Stimulated activated CD4-positive, alpha-beta T cell treated with anti-CD3 and anti-CD28 coated beads, Interleukin-1b, Interleukin-23, amount 100 ng/mL, for 1 hour (primary cell): ENCODE measurements at places on chromosomes 3 and 15.

- DNase-seq = no peak
These were observed 7.2 kb downstream of the KLHL6 start for GRCh38 chr3:183548262-183548769.

- no peak for DNase-seq
These were observed 155.4 kb downstream of the PPM1L start for GRCh38 chr3:160911411-160911810.

DNA sequence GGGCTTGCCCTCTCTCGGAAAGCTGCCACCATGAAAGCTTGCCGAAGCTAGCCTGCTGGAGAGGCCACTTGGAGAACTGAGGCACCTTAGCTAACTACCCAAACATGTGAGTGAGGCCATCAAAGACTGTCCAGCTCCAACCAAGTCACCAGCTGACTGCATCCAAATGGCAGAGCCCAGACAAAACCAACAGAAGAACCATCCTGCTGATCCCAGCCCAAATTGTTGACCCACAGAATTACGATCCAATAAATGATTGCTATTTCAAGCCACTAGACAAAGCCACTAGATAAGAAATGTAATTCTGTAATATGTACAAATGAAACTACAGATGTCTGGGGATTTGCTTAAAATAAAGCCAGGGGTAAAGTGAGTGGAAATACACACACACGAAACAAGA lies 109.8 kb upstream of the TRPM1 start:
- DNase-seq = no peak

DNA sequence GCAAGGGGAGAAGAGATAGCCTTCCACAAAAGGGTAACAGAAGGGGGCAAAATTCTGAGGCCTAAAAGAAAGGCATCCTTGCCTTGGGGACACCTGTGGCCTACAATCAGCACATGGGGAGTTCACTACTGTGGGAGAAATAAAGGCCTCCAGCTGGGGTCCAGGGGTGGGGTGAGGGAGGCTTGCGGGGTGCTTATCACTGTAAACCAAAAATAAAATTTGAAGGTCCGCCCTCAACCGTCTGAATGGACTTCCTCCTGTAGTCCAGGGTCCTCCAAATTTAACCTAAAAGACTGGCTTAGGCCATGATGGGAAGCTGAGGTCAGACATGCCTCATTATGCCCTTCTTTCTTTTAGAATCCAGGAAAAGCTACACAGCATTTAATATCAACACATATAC lies 2.1 kb upstream of the POLR2M start:
- DNase-seq = no peak

GRCh38 chr15:52005748-52006701 lies 13.0 kb upstream of the MAPK6 start:
- no peak for DNase-seq

DNA sequence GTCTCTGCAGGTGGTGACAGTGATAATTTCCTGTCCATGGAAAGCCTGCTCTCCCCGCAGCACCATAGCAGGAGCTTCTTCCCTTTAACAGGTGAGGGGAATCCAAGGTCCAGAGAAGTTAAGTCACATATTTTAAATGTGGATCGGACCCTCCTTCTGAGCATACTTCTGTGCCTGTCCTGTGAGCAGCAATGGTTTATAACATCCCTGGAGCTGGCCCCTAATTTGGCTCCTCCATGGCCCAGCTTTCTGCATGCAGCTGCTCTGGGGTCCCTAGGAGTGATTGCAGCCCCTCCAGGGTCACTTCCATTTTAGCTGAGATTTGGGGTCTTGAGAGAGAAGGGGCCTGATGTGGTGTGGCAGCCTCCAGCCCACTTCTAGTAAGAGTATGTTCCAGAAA lies 127.8 kb downstream of the EEFSEC start:
- no peak for DNase-seq

- DNase-seq = no peak
These were observed at the start of gene ZBTB20 for GRCh38 chr3:115146418-115147328. TSS of gene ZBTB20 (minus strand) at chr3:115147288.

DNA sequence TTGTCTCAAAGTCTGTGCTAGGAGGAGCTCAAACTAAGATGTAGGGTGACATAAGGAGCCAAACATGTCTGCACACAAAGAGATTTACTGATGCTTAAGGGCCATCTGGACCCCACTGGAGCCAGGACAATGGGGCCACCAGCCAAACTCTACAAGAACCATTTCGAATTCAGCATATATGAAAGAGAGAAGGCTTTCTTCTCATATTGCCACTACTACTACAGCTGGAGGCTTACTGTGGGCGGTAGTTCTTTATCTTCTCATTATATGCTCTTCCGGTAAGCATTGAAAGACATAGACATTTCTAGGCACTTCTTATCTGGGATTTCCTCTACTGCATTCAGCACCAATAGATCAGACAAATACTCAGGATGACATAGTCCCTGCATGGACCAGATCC lies 404.4 kb upstream of the PROK2 start:
- DNase-seq = no peak

DNA sequence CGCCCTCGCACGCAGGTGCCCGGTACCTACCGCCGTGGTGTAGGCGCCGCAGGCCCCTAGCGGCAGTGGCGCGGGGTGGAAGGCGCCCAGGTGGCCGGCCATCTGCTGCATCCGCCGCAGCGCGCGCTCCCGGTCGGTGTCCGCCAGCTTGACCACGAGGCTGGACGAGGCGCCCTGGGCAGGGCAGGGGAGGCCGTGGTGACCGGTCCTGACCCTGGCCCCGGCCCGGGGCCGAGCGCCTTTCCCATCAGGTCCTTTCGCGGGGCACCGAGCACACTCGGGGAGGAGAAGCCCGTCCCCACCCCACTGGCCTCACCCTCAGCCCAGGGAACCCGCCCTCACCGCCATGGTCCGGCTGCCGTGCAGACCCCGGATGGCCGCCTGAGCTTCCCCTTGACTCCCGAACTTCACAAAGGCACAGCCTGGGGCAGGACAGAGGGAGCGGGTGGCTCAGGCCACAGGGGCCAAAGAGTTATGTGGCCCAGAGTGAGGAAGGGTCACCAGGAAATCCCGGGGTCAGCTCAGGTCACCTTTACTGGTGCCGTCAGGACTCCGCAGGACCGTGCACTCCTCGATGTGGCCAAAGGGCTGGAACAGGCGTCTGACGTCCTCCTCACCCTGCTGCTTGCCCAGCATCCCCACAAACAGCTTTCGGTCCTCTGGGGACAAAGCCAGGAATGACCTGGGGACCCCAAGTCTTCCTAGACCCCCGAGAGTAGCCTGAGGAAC lies 17.4 kb upstream of the PARP6 start:
- no peak for DNase-seq

GRCh38 chr3:55675478-55675877 lies 188.4 kb upstream of the WNT5A start:
- no peak for DNase-seq

- DNase-seq = no peak
These were observed 127.0 kb upstream of the ICE2 start for GRCh38 chr15:60605879-60606307.

- DNase-seq = no peak
These were observed 27.7 kb downstream of the SCG3 start for GRCh38 chr15:51709031-51709430.

DNA sequence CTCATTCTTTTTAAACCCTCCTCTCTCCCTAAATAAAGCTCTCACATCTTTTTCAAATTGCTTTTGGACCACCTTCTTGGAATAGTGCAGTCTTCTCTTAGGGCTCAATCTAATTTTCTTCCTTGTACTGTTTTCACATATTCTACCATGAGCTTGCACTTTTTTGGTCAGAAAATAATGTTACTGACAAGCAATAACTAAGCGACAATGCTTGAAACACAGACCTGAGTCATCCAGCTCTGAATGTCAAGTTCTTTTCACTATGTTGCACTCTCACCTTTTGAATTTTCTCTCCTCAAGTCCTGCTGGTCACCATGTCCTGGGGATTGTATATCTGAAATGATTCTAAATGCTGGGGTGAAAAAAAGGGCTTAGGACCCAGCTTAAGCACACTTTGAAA lies 8.9 kb downstream of the TNFAIP8L3 start:
- no peak for DNase-seq

- DNase-seq = no peak
These were observed 33.9 kb downstream of the OXNAD1 start for GRCh38 chr3:16298891-16299290.

- no peak for DNase-seq
These were observed 53.9 kb upstream of the RYR3 start for GRCh38 chr15:33256874-33257273.

GRCh38 chr3:86658876-86659275 lies 332.1 kb downstream of the VGLL3 start:
- no peak for DNase-seq

- DNase-seq = no peak
These were observed 27.2 kb downstream of the AQR start for GRCh38 chr15:34942363-34942762.

- no peak for DNase-seq
These were observed 177.1 kb downstream of the RPLP1 start for GRCh38 chr15:69629631-69630161.

DNA sequence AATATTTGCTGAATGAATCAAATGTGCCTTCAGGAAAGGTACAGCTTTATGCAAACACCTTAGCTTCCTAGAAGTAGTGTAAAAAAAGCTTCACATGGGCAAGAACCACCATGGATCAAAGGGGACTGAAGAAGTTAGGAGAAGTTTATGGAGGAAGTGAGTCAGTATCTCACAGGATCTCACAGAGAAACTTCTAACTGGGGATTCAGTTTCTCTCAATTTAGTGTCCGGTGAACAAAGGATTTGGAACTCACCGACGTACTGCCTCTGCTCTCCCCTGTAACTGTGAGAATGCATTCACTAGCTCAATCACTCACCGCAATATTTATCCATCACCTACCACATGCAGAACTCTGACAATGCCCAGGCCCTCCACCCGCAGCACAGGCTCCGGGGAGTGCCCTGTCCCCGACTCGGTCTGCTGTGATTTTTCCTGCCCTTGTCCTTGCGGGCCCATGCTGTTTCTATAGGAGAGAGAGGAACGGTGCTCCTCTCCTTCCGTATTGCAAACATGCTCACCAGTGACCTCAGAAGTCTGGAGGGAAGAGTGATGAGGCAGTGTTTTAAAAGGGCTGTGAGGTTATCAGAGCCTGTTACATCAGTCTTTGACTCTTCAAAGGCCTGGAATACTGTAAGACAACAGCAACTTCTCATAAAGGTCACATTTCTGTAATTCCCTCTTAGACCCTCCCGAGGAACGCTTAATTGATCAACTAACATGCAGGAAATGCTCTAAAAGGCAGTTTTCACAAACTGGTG lies 222.5 kb upstream of the ICE2 start:
- DNase-seq = no peak

DNA sequence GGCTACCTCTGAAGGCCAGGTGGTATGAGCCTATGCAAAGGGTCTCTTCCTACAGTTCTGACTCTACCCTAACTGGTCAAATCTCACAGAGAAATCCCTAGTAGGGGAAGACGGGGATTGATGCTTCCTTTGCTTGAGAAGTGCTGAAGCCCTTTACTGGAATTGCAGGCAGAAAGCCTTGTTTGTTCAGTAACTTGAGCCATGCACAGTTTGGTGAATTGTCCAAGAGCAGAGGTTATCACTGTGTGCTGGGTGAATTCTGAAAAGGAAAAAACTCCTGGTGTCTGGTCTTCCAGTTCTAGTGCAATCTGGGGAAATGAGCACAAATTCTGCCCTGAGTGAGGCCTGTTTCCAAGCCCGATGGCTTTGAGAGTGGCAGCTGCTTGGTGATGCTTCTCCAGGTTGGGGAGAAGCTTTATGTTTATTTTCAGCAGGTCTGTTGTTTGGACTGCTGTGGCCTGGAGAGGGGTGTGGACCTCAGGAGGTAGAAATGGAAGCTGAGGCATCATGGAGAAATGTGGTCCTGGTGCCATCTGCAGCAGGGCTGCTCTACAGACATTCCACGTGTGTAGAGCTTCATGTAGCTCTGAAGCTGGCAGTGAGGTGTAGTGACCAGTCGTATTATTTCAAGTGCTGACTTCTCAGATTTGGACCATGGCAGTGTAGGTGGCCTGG lies 60.9 kb downstream of the ARNT2 start:
- no peak for DNase-seq

DNA sequence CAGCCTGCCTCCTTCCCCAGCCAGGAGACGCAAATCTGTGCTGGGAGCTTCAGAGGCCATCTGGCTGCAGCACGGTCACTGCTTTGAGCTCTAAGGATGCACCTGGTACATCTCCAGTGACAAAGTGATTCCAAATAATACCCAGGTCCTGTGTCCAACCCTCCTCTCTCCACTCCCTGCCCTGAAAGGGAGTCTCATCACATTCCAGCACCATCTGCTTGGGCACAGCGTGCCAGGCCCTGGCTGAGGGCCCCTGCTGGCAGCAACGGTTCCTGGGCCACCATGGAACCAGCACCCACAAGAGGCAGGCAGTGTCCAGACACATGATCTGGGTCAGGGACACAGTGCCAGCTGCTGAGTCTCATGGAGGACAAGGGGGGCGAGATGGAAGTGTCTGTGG lies 81.3 kb downstream of the MTHFS start:
- no peak for DNase-seq

DNA sequence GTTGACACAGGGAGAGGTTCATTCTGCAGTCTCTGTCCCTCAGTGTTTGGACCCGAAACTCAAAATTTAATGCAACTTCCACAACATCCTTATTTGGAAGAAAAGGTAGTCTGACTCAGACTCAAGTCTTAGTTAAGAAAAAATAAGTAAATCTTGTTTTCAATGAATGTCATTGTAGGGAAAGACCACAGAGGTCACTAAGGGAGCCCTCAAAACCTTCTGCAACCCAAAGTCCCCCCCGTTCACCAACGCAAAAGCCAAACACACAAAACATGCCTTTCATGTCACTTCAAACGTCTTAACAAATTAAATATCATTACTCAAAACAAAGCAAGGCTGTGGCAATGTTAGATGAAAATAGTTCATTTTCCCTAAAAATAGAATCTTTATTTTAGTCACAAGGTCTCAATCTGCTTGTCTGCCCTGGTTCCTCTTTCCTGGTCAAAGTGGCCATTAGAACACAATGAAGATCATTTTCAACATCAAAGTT lies 20.9 kb upstream of the SSUH2 start:
- DNase-seq = no peak

GRCh38 chr3:62923066-62923465 lies 47.9 kb upstream of the CADPS start:
- DNase-seq = no peak

- no peak for DNase-seq
These were observed 421.8 kb upstream of the MCTP2 start for GRCh38 chr15:93809516-93809915.

DNA sequence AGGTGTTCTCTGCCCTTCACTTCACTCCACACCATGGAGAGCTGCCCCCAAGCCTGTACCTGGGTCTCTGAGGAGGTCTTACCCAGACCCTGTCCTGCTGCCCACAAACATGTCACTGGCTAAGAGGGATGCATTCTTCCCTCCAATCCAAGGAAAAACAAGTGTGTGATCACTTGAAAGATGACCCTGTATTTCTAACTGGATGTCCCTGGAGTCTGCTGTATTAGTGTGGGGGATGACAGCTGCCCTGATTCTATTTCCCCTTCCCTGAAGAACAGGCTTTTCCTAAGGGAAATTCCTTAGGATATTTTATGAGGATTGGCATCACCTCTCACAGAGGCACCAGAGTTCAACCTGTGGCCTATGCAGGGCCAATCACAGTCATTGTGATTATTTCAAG lies 55.0 kb upstream of the GATA2 start:
- no peak for DNase-seq

GRCh38 chr3:114519415-114519814 lies 225.6 kb downstream of the TIGIT start:
- DNase-seq = no peak

- DNase-seq = no peak
These were observed 34.5 kb downstream of the DAPK2 start for GRCh38 chr15:64011736-64012135.

GRCh38 chr15:25713736-25714537 lies 149.2 kb downstream of the ATP10A start:
- DNase-seq = no peak
